ENCODE measurements at places on chromosomes 5 and 9.

DNA sequence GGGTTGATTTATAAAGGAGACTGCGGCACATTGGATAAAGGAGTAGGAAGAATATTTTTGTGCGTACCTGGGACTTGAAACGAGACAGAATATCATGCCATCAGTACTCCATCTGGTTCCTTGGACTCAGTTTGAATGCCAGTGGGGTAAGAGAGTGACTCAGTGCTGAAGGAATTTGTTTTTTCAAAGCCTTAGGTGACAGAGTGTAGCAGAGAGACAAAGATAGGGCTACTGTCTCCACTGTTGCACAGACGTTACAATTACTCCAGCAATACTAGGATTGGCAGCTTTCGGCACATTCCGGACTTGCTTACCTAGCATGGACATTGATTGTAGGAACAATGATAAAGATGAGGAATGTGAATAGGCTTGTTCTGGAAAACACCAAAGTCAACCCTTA, 250.7 kb downstream of the KCTD16 start:
- no peak for DNase-seq

GRCh38 chr5:148760945-148761638, 65.3 kb upstream of the ADRB2 start:
- no peak for DNase-seq

DNA sequence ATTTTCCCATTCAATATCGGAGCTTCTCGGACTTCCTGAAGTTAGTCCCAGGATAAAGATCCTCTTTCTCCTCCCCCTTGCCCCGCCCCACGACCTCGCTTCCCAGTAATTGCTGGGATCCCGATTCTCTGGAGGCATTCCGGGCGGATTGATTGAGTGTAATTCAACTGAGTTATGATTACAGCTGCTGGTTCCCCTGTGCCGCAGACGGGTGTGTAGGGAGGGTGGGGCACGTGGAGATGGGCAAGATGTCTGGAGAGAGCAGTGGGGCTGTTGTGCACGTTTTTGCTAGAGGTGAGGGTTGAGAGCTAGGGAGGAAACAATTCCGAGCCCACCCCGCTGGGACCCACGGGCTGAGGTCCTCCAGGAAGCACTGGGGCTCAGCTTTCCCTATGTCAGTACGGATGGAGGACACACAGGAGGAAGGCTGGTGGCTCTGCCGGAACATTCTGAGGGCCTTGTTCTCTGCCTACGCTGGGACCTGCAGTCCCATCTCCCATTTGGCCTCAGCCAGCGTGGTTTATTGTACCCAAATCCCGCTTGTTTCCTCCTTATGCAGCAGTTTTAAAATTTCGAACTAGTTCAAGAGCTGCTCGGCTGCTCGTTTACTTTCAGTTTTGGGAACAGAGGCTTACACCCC, 2.4 kb upstream of the DMRT2 start:
- no peak for DNase-seq

GRCh38 chr5:131323378-131323777, 59.5 kb downstream of the CDC42SE2 start:
- DNase-seq = no peak

- no peak for DNase-seq
These were observed 44.4 kb upstream of the SMAD5 start for GRCh38 chr5:136087961-136088871.

Measured in activated naive CD4-positive, alpha-beta T cell treated with anti-CD3 and anti-CD28 coated beads, Interleukin-2, amount 50 U/mL, for 72 hours (primary cell).